Activated naive CD8-positive, alpha-beta T cell treated with anti-CD3 and anti-CD28 coated beads for 36 hours (primary cell): ENCODE measurements at places on chromosomes 1 and 21.

DNA sequence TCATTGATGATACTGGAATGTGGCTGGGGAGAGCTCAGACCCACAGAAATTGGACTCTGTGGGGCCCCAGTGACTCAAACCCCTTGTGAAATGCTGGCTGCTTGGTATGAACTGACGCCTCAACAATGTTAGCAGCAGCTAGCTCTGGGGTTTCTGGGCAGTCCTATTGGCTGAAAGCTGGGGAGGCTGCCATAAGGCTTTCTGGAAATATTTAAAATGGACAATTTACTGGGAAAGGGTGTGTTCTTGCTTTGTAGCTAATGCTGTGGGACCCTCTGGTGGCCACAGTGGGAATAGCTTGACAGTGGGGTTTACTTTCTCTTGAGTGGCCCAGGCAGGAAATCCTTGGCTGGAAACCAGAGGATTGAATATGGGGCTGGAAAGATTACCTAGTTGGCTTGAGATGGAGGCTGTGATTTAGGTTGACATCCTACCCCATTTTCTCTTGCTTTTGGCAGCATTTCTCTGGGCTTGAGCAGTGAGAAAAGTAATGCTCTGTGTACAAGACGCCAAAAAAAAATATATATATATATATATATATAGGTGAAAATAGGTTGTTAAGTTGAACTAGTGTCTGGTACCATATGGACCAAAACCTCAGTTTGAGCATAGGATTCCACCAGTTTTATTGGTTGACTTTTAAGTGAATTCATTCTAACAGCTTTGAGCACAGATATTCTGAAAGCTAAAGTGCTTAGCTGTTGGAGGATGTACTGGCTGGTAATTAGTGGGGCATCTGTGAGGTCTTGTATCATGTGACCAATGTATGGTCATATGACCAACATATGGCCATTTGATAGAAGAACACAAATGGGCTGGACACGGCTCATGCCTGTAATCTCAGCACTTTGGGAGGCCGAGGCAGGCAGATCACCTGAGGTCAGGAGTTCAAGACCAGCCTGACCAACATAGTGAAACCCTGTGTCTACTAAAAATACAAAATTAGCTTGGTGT lies 8.2 kb upstream of the S100A10 start:
- DNase-seq: peak; percentile 62

DNA sequence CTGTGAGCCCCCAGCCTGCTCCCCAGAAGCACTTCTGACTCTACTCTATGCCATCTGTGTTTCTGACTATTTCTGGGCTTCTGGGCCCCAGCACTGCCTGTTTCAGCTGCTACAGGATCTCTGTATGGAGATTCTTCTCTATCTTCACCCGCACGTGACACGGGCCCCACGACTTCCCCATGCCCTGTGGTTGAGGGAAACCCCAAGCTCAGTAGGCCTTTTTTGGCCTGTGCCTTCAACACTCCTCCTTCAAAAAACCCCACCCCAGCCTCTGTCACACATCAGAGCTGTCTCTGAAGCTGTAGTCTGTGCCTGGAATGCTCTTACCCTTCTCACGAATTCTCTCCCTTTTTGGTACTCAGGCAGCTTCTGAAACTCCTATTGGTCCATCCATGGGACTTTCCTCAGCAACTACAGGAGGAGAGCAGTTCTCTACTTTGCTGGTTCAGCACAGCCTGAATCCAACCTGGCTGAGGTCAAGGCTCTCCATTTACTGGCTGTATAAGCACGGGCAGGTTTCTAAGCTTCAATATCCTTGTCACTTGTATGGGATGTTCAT lies 2.0 kb upstream of the NID1 start:
- peak; percentile 72 for DNase-seq

DNA sequence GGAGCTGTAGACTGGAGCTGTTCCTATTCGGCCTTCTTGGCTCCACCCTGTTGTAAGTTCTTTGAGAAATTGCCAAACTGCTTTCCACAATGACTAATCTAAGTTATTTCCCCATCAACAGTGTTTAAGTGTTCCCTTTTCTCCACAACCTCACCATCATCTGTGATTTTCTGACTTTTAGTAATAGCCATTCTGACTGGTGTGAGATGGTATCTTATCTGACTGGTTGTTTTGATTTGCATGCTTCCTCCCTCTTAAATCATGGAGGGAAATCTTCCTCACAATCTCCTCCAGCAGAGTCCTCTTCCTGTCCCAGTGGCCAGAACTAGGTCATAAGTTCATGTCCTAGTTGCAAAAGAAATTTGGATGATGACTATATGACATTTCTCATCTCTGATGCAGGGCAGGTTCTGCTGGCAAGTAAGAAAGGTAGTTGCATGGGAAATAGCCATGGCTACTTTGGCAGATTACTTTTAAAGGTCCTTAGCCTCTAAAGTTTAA lies 294.0 kb downstream of the LRRC40 start:
- no peak for DNase-seq

GRCh38 chr1:223771814-223772770 lies 59.8 kb downstream of the CAPN2 start:
- DNase-seq: no peak

GRCh38 chr1:5717031-5717682 lies 275.1 kb downstream of the NPHP4 start:
- no peak for DNase-seq

- no peak for DNase-seq
These were observed 273.7 kb upstream of the ST6GALNAC5 start for GRCh38 chr1:76593618-76594017.

DNA sequence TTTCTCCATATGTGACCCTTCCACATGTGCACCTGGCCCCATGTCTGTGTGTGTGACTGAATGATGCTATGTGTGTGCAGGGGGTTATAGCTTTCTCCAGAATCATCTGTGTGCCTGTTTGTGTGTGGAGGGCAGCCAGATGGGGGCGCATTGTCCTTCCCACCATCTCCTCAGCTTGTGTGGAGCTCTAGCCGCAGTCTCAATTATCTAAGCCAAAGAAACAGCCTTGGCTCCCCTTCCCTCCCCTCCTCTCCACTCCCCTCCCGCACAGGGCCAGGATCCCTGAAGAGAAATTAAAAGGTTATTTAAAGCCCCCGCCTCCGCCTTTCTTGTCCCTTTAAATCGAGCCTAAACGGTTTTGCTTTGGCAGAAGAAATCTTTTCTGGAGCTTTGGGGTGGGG lies 1.8 kb upstream of the DMBX1 start:
- no peak for DNase-seq

GRCh38 chr1:207470927-207471326 lies 16.8 kb downstream of the CR2 start:
- DNase-seq: peak; percentile 6

DNA sequence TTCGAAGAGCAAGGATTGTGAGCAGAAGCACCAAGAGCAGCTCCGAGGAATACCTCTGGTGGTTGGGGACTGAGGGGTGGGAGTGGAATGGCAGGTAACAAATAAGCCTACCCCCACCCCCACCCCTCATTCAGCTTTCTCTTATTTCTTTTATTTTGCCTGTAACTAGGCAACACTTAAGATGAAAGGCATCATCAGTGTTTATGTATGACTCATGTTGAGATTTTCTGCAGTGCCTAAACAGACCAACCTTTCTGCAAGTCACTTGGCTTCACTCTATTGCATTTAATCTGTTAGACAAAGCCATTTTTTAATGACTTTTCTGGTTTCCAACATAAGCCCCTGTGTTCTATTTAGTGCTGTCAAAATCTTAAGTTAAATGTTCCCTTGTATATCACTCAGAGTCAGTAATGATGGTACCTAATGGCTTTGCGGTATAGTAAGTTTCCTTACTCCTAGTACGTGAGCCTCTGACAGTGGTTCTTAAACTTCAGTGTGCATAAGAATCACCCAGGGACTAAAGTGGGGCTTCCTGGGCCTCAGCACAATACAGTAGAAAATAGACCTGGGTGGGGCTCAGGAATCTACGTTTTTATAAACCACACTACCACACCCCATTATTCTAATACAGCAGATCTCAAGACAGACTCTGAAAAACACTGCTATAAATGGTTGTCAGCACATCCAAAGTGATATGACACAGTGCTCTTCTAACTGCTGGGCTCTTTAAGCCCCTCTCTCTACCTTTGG lies 19.9 kb downstream of the CASQ2 start:
- DNase-seq: no peak

- no peak for DNase-seq
These were observed 25.4 kb downstream of the GADD45A start for GRCh38 chr1:67710417-67710816.

GRCh38 chr1:190634134-190634533 lies 156.5 kb upstream of the BRINP3 start:
- no peak for DNase-seq

DNA sequence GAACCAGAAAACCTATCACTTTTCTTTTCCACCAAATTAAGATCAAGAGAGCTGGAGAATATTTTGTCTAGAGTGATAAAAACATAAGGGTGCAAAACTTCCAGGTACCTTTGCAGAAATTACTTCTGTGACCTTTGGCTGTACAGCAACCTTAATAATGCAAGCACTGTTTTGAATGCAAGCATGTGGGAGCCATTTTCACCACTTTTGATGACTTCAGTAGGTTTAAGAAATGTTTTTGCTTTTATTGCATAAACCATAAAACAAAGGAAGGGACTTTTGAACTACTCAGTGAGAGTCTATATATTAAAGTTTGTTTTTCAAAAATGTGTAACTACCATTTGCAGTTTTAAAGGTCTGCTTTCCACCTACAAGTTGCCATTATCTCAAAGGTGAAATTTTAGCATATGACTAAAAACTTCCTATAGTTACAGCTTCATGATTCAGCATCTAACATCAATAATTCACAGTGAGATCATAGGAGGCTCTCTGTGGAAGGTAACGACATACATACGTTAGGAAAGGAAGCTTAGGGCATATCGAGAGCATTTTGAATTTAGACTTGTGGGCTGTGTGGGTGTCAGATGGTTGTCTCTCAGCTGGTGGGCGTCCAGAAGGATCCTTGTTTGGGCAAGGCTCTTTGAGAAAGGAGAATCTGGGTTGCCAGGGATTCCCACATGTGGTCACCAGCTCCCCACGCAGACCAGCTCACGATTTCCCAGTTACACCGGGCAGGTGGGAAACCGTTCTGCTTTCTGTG lies 1.1 kb upstream of the GADD45A start:
- DNase-seq: peak; percentile 52

GRCh38 chr1:54096877-54097240 lies 43.5 kb downstream of the TCEANC2 start:
- no peak for DNase-seq

- no peak for DNase-seq
These were observed 13.6 kb downstream of the DNAJC11 start for GRCh38 chr1:6688001-6688400.

DNA sequence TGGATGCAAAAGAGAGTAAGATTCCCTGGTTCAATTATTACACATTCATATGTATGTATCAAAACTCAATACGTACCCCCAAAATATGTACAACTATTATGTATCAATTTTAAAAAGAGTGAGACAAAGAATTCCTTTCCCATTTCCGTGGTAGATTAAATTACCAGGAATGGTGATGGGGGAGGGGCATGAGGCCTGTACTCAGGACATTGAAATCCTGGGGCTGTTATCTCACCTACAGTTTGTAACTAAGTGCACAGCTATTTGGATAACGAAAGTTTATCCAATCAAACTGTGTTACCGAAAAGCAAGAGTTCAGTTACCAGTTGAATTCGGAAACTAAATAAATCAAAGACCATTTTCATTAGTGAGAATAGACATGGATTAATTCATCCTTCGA lies 8.3 kb upstream of the ESRRG start:
- no peak for DNase-seq

- DNase-seq: no peak
These were observed 250.4 kb downstream of the PTBP2 start for GRCh38 chr1:96971849-96972602.

GRCh38 chr1:27366113-27366410 lies 699 bp downstream of the MAP3K6 start:
- DNase-seq: peak; percentile 87

DNA sequence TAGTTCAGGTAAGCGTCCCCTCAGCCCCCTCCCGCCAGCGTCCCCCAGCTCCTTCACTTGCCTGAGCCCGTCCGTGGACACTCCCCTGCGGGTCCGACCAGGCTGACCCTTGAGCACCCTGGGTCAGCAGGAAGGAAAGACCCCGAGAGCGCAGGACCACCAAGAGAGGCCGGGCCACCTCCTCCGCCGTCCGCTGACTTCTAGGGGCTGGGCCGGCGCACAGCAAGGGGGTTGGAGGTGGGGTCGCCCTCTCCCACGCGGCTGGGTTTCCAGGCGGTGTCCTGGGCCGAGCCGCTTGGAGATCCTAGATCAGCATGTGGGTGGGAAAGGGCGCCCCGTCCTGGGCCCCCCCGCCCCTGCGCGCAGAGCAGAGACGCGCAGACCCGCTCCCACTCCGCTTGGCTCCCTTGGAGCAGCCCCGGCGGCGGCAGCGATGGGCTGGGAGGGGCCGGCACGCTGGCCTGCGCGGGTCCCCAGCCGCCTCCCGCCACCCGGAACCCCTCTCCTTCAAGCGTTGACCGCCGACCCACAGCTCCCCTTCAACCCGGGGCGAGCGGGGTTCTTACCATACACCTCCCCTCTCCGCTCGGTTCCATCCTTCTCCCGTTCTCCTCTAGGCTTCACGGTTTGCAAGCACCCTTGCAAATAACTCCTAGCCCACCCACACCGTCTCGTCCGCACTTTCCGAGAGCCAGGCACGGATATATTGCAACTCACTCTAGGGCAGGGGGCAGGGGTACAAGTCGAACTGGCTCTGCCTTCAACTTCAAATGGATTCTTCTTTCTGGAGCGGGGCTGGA lies 7.5 kb downstream of the KNCN start:
- no peak for DNase-seq

GRCh38 chr1:97145321-97145956 lies 423.9 kb downstream of the PTBP2 start:
- no peak for DNase-seq

DNA sequence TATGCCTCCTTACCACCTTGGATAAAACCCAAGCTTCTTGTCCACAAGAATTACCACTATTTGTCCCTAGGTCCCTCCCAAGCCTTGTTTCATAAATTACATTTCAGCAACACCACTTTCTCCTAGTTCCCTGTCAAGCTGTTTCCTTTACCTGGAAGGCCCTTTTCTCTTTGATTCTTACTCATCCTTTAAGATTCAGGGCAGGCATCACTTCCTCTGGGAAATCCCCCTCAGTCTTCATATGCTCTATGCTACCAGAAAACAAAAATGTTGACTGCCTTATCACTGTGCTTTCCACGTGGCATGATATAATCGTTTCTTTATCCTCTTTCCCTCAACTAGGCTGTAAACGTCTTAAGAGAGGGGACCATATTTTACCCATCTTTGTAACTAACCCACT lies 102.7 kb downstream of the LYST start:
- DNase-seq: no peak

DNA sequence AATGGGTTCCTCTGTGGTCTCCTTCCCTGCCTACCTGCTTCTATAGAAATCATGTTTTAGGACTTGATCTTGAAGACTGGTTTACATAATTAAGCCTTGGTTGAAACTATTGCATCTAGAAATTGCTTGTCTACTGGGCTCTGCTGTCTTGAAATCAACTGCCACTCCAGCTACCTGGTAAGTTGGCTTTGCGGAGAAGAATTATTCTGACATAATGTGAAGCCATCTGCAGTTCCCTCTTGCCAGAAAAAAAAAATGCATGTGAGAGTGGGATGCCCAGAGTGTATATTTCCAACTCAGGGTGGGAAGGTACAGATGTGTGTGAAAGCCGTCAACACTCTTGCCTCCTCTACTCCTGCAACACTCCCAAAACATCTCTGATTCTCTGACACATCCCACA lies 27.2 kb downstream of the C8B start:
- no peak for DNase-seq

- DNase-seq: no peak
These were observed 29.9 kb upstream of the CTBS start for GRCh38 chr1:84603941-84604830.

- DNase-seq: no peak
These were observed 53.7 kb upstream of the HMCN1 start for GRCh38 chr1:185680453-185680852.
